ENCODE measurements at places on chromosomes 1 and 21.

DNA sequence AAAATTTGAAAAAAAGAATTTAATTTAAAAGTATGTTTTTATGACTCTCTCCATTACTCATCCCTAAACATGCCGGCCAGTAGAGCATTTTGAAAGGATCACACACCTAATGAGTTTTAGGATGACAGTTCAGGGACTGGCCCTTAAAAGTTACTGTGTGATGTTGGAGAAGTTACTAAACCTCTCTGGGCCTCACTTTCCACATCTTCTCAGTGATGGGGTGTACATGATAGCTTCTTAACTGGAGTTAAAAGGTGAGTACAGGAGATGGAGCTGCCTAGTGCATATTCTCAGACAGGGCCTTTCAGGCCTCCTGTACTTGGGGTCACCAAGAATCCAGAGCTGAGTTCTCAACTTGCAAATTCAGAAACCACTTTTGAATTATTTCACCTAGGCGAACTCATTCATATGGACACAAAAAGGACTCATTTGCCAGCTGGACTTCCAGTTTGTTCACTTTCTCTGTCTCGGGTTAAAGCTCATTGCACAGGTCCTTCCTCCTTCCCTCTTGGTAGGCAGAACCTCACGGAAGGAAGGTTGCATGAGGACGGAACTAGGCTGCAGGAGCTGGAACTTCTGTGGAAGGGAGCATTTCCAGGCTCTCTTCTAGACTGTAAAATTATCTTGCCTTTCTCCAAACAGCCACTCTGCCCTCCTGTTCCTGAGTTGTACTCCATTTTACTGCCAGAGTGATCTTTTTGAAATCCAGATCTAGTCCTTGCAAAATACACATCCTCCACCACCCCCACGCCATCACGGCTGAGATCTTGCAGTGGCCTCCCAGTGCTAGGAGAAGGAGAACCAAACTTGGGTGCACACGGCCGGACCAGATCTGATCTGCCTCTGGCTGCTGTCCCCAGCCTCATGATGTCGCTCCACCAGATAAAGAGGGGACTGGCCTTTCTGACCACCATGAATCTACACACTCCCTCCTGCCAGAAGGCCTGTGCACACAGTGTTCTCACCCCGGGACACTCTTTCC is 4.3 kb upstream of the SLC30A1 start:
- no peak for DNase-seq

DNA sequence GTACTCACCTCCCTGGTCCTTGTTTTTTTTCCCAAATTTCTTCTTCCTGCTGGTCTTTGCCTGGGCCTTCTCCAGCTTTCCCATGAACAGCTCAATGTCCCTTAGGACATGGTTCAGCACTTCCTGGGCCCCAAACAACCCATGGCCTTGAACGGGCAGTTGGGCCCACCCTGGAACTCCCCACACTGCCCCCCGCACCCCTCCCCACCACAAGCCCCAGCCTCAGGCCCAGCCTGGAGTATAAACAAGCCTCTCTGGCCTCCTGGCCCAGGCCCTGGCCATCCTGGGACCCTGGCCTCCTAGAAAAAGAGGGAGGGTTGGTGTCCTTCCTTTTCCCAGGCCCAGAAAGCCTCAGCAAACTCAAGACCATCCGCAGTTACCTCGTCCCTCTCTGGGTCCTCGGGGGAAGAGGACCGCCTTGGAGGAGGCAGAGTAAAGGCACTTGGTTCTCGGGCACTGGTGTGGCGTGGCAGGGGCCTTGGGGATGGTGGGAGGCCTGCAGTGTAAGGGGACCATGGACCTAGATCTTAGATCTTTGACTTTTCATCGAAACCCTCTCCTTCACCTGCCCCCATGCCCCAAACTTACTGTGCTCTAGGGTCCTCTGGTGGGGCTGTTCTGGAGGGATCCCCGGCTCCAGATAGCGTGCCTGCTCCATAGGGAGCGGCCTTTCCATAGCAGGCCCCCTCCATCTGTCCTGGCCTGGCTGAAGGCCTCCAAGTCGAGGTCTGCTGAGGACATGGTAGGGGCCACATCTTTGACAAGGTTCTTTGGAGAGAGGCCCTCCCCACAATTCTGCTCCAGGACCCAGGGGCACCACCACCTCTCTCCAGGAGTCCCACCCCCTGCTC is 5.6 kb downstream of the EPS8L3 start:
- DNase-seq: no peak

DNA sequence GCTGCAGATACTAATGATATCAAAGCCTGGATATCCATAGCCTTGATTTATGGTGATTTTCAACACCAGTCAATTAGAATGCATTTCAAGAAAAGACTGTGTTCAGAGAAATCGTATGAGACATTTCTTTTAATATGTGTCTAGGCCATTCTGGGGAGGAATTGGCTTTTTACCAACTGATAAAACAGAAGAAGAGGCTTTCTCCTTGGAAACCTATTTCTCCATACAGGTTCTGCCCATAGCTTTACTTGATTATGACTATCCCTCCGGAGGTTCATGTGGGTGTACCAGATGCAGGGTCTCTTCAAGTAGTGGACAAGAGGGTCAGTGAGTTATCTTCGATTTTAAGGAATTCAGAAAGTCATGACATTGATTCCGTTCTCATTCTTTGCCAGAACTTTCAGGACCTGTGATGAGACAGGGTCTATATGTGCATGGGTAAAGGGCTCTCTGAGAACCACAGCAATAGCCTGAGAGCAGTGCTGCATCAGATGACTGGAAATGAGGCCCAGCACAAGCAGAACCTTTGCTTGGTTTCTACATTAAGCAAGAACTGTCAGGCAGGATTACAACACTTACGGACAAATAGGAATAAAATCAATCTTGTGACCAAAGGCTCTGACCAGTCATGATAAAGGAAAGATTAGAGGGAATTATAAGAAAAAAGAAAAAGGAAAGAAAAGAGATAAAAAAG is 263.7 kb upstream of the SGIP1 start:
- DNase-seq: no peak

DNA sequence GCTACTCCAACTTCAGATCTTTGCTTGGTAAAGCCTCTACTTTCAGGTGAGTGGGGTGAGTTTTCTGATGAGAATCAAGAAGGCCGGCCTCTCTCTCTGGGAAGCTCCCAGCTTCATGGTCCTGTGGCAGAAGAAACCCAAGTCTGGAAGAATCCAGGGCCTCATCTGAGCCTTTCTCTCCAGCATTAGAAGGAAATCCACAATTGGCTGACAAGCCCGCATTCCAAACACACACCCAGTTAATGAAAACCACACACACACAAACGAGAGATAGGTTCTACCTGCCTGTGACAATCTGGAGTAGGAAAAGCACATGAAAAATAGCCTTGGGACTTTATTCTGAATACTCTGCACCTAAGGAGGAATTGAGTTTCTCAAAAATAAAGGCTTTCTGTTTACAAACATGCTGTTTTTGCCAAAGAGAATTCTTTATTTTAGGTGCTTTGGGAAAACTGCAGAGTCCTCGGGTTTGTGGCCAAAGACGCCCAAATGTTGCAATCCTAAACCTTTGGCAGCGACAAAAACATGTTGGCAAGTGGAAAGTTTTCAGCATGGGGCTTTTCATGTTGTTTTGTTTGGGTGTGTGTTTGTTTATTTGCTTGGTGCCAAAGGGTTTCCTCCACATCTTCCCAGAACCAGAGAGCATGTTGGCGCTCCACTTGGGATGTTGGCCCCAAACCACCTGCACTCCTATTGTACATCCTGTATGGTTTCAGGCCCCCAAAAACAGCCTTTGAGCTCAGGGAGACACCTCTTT is 216.2 kb downstream of the SETD4 start:
- DNase-seq: no peak

DNA sequence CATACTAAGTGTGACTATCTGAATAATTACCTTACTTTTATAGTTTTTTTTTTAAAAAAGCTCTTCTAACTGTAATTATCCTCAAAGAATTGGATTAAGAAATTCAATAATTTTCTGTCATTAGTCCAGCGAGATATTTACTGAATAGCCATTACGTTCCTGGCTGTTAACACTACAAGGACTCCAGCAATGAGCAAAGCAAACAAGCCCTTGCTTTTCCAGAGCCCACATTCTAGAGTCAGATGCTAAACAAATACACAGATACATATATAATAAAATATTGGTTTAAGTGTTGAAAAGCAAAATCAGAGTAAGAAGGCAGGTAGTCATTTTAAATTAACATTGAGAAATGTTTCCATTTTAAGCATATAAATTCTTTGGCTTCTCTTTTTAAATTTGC is 118.4 kb downstream of the ATF6 start:
- no peak for DNase-seq

DNA sequence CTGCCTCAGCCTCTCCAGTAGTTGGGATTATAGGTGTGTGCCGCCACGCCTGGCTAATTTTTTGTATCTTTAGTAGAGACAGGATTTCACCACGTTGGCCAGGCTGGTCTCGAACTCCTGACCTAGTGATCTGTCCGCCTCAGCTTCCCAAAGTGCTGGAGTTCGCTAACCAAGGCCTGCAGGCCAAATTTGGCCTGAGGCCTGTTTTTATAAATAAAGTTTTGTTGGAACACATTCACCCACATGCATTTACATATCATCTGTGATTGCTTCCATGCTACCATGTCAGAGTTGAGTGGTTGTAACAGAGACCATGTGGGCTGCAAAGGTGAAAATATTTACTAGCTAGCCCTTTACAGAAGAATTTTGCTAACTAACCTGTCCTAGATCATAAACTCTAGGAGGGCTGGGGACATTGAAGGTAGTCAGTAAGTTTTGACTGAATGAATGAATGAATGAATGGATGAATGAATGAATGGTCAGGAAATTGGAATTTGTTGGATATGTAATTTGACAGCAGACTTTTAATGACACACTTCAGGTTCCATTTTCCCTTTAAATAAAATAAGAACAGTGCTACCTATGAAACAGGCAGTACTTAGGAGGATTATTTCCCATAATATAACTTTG is 38.4 kb downstream of the ROR1 start:
- no peak for DNase-seq

DNA sequence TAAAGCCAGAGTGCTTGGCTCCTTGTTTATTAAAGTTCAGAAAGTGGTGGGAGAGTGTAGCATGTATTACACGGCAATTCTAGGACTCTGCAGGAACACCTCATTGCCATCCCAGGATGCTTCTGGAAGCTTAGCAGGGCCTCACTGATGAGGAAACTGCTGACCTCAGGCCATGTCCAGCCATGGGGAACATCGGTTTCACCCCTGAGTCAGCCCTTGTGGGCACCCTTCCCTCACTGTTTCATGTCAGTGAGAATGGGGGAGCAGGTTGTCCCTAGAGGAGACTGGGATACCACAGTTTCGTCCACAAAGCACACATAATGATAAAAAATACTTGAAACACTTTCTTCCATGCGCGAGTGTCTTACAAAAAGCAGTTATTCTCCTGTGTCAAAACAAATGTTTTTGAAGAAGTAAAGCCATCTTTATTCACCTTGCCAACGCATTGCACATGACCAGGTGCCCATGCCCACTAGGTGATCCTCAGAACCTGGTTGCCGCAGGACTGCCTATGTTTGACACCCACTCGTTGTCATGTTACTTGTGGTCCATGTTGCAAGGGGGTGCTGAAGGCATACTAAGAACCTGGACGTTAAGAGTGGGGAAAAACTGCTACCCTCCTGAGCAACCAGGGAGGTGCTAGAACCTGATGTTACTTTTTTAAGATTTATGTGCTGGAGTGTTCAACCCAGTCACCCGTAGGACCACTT is 41.2 kb upstream of the TTC22 start:
- no peak for DNase-seq

- no peak for DNase-seq
These were observed 33.2 kb downstream of the TRAF5 start for GRCh38 chr1:211359876-211360275.

GRCh38 chr1:112257043-112257835 is 138.8 kb upstream of the CTTNBP2NL start:
- no peak for DNase-seq

- DNase-seq: no peak
These were observed 5.1 kb upstream of the OLIG2 start for GRCh38 chr21:33020558-33021100.

- no peak for DNase-seq
These were observed 629.0 kb downstream of the USP25 start for GRCh38 chr21:16358784-16359183.

DNA sequence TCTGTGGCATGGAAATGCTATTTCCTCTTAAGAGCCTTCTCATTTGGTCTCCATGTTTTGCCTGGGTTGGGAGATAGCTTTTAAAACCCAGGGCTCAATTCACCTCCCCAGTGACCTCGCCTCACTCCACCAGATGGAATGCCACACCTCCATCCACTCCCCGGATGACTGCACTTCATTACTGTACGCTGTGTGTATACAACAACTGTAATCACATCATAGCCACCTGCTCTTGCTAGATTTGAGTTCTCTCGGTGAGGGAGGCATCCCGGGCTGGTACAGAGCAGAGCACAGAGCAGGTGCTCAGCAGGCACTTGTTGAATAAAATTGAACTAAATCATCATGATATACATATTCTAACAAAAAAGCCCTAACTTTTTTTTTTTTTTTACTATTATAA is 26.0 kb downstream of the SDE2 start:
- DNase-seq: no peak

DNA sequence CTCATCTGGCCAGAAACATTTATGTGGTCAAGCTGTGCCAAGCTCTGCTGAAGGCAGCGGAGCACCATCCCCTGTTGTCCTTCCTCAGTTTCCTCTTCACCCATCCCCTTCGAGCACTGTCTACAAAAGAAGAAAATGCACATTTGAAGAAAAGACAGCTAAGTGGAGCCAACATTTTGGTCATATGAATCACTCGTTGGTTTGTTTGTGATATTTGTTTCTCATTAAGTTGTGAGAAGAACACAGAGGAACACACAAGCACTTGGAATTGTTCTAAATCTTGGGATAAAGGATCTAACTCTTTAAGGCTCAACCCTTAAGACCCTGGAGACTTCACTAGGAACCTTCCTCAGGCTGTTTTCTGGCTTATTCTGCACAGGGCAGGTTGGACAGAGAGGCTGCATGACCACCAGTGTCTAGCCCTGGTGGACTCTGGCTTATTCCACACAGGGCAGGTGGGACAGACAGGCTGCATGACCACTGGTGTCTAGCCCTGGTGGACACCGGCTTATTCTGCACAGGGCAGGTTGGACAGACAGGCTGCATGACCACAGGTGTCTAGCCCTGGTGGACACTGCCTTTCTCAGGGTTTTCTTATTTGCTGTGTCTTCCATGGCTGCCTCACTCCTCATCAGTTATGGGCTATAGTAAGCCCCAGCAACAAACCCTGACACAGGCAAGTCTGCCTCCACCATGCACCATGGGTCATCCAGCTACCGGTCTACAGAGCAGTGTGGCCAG is 35.3 kb upstream of the COL6A2 start:
- no peak for DNase-seq

DNA sequence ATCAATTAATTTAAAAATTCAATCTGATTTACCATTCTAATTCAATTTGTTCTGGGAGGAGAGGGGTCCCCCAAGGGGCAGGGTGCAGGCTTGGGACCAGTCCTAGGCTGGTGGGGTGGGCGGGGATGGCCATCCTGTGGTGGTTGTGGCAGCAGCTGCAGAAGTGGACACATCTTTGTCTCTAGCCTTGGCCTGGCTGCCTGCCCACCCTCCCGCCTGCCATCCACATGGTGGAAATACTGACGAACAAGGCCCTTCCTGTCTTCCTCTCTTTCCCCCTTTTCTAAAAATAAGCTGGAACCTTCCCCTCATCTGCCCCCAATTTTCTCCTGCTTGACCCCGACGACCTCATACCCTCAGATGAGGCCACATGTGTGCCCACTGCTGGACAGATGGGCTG is 130.9 kb downstream of the FOXD2 start:
- no peak for DNase-seq
